ENCODE measurements at places on chromosomes 7 and 10.

DNA sequence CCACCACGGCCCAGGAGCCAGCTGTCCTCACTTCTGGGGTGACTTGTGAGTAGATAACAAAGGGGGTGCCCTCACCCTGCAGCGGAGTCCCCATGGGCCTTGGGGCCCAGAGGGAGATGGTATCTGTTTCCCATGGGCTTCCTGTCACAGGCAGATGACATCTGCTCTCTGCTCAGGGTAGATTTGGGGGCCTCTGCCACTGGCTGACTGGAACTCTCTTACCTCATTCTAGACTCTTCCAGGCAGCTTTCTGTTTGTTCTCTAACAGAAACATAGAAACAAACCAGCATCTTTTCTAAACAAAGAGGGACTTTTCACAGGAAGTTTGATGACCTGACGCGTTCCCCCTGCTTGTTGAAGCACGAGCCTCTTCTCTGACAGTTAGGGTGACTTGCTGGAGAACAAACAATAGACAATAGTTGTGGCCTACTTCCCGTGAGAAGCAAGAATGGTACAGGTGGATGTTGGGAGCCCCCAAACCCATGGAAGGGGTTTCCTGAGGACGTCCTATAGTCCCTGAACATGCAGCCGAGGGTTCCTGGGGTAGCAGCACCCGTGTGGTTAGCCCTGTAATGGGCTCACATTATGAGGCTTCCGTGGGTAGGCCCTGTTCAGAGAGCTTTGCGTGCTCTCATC is 61.6 kb downstream of the GRK5 start:
- DNase-seq: peak; percentile 28

DNA sequence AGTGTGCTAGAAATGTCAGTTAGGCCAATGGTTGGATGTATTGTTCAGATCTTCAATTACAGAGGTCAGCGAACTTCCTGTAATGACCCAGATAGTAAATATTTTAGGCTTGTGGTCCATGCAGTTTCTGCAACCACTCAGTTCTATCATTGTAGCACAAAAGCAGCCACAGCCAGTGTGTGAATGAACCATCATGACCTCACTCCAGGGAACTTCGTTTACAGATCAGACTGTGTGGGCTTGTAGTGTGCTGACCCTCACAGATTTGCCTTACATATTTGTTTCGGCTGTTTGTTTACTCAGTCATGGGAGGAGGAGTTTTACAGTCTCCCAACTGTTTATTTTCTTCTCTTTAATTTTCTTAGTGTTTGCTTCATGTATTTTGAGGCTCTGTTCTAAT is 55.4 kb downstream of the LANCL2 start:
- no peak for DNase-seq

GRCh38 chr7:143256932-143257331 is 6.3 kb upstream of the GSTK1 start:
- no peak for DNase-seq

DNA sequence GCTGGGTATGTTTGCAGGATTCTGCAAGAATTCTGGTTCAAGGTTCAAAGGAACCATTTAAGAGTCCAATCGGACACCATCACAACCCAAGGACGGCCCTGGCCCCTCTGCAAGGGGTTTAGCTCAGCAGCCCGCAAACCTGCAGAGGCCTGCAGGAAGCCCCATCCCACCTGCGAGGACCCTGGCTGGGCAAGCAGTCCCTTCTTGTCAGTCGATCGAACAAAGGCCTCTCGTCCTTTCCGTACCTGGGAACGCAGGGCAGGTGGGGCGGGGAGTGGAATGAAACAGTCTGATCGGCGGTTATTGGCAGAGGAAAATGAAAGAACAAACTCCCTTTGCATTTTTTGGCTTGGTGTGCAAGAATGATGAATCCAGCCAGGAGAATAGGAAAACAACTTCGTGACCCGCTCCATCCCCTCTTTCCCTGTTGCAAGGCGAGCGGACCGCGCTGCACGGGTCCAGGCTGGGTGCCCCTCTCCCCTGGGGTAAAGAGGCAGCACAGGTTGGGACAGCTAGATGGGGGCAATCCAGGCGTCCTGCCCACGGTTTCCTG is 73.7 kb downstream of the INSIG1 start:
- DNase-seq: no peak

DNA sequence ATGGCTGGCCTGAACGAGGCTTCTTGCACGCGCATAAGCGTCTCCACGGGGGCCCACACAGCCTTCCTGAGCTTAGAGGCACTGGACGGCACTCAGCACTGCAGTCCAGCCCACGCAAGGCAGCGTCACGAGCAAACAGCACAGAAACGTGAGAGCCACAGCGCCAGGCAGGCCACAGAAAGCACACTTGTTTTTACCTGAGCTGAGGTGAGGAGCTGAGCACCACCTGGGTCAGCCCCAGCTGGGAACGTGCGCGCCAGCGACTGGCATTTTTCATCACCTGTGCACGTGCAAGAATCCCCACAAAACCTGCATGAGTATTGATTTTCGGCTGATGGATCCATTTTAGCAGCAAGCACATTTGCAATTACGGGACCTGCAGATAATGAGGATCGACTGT is 26.7 kb downstream of the IQCE start:
- DNase-seq: no peak

- DNase-seq: no peak
These were observed 297.7 kb upstream of the LRGUK start for GRCh38 chr7:133829336-133829897.

DNA sequence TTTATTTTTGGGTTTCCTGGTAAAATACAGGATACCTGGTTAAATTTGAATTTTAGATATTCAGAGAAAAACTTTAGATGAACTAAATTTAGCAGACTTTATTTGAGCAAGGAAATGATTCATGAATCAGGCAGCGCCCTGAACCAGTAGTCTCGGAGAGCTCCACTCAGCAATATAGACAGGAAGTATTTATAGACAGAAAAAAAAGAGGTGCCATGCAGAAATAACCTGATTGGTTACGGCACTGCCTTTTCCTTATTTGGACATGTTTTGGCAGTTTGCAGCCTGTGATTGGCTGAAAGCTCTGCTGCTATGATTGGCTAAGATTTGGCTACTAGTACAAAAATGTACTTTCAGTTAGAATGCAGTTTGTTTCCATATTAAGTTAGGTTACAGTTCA is 198.3 kb upstream of the DKK1 start:
- DNase-seq: no peak

DNA sequence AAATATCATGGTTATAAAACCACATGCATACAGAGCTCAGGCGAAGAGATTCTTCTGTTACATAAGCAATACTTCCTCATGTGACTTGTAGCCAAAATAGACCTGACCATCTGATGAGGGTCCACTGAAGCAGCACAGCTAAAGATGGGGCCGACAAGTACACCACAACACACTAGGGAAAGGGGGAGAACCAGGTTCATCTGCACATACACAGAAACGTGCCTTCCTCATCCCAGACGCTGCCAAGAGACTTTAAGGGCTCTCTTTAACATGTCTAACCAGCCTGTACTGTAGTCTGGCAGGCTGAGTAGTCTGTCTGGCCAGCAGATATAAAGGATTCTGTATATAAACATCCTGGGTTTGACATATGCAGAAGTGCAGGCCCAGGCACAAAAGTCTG is 30.3 kb downstream of the ERCC6 start:
- no peak for DNase-seq

GRCh38 chr7:31073326-31074119 is 21.4 kb downstream of the ADCYAP1R1 start:
- no peak for DNase-seq

GRCh38 chr7:90053094-90053493 is 101.2 kb upstream of the STEAP1 start:
- no peak for DNase-seq

DNA sequence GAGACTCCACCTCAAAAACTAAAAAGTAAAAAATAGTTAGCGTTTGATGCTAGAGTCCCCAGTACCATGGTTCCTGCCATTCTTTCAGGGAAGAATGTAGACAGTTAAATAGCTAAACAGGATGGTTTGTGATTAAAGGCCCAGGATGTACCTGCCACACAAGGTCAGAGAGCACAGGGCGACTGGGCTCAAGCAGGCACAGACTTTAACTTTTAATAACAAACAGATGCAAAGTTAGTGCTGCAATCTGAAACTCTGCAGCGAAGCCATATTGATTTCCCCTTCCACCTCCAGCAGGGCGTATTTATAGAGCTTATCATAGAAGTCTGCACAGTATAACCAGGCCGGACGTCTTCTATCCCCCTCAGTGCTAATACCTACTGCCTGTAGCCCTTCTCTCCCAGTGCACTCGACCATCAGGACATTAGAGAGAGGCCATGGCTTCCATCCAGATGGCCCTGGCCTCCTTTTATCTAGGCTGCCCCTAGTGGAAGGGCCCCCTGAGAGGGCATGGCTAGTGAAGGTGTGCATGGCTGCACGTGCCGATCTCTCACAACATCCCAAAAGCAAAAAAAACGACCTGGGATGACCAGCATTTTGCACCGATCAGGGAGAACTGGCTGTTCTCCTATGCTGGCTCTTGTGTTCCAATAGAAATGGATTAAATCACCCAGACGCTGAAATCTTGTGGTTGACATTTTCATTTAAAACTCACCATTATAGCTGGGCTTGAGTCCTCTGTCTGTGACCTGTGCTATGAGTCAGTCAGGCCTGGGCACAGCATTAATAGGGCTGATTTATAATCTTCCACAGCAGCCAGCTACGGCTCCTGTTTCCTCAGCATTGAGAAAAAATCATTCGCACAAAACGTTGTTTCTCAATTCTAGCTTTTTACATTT is 7.6 kb upstream of the BAG3 start:
- no peak for DNase-seq

DNA sequence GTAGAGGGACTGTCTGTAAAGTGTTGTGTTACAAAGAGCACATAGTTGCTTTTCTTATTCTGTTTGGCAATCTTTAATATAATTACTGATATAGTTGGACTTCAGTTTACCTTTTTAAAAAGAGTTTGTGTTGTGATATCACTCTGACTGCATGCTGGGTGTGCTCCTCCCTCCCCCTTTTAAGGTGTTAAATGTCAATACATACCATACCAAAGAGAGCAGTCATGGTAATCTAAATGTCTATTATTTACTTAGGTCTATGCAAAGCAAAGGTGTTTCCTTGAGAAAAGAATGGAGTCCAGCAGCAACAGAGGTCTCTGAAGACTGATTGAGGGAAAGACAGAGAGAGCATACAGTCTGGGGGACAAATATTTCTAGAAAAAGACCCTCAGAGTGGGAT is 275.1 kb upstream of the NRP1 start:
- DNase-seq: no peak

DNA sequence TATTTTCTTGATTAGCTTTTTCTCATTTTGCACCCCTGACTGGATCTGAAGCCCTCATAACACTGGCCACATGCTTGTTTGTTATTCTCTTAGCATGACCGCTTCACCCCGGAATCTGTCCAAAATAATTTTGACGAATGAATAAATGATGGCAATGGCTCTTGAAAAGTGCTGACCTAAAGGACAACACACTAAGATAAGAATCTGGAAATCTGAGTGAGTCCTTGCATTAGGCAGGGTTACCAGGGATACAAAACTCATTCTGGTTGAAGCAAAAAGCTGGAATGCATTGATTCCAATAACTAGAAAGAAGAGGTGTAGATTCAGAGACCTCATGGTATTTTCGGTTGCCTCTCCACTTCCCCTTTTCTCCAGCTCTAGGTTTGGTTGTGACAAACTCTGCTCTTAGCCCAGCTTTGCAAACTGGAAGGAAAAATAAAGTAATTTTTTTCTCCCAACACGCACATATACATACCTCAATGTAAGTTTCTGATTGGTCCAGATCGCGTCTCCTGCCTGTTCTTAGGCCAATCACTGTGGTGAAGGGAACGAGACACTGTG is 157.4 kb downstream of the SKIDA1 start:
- DNase-seq: no peak

DNA sequence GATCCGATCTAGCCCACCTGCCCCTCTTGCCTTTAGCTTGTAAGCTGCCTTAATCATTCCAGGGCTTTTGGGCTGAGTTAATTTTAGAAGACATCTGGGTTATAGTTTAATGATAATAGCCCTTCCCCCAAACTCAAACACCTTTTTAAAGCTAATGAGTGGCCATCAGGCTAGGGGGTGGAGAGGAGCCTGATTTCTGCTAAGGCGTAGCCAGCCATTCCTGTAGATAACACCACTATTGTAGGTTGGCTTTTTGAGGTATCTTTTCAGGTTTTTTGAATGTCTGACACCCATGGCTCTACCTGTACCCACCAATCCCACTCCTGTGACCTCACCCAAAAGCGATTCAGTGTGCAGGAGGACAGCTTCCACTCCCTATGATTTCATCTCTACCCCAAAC is 7.6 kb upstream of the SYPL1 start:
- DNase-seq: no peak

DNA sequence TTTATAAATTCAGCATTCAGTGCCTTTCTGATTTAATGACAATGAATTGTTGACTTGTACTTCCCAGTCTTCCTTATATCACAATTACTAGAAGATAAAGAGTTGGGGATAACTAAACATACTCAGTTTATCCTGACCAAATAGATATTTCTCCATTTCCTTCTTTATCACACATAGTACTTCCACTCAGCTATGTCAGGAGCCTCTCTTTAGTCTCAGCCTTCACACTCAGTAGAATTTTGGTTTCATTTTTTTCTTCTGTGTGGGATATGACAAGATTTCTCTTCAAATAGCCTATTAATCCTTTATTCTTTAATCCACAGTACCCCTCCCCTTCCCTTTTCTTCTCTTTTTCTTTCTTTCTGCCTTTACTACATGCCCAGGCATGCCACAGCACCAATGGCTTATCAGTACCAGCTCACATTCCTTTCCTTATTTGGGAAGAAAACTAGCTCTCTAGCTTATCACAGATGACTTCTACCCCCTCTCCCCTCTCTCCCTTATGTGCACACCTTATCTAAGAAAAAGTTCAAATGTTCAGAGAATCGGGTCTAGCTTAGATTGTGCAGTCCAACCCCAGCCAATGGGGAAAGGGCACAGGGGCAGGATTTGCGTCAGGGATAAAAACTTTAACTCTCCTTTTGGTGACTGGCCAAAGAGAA is 109.0 kb downstream of the PHF14 start:
- no peak for DNase-seq

- DNase-seq: no peak
These were observed 80.4 kb upstream of the CDK6 start for GRCh38 chr7:92916770-92917224.

DNA sequence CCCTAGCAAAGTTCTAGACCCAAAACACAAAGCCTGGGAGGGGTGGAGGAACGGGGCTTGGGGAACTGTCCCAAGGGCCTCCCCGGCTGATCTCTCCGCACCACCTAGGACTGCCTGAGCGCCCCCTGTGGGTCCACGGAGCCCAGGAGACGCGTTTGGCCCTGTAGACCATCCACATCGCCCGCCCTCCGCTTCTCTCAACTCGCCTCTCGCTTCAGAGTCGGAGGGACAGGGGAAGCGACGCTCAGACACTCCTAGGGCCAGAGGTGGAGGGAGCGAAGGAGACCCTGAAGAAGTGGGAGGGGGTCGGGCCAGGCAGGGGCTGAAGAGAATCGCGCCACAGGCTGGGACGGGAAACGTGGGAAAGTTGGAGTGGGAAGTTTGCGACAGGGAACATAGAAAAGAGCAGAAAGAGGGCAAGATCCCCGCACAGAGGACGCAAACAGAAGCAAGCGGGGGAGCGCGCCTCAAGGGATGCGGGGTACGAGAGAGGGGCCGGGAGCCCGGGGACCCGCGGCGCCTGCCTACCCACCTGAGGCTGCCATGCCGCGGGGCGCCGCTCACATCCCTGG is 378 bp downstream of the PIK3AP1 start:
- peak; percentile 55 for DNase-seq

- no peak for DNase-seq
These were observed 51.9 kb upstream of the TM9SF3 start for GRCh38 chr10:96638696-96639095.

GRCh38 chr10:53127686-53128085 is 355.1 kb upstream of the MBL2 start:
- no peak for DNase-seq

- DNase-seq: no peak
These were observed 144.2 kb downstream of the BMS1 start for GRCh38 chr10:42926843-42927242.

GRCh38 chr10:18620856-18621255 is 30.5 kb downstream of the NSUN6 start:
- no peak for DNase-seq
